Activated B cell treated with CpG ODN at 0.5 μM for 24 hours (primary cell): ENCODE measurements at places on chromosomes 5 and 9.

- peaks cover 7% of the 10 kb centered on the region for H3K4me1 ChIP-seq
- DNase-seq: no peak
- no peaks in the 10 kb centered on the region for H3K36me3 ChIP-seq
- H3K27ac ChIP-seq: no peak overlapping the region
Measured at GRCh38 chr5:142924135-142924883, 154.1 kb downstream of the ARHGAP26 start.

DNA sequence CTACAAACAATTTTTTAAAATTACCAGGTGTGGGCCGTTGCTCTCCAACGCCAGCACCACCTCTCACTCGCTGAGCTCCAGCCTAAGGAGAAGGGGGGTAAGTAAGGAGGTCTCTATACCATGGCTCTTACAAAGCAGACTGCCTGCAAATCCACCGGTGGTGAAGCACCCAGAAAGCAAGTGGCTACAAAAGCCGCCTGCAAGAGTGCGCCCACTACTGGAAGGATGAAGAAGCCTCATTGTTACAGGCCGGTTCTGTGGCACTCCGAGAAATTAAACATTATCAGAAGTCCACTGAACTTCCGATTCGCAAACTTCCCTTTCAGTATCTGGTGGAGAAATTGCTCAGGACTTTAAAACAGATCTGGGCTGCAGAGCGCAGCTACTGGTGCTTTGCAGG lies 46.0 kb downstream of the CDO1 start:
- peaks cover 4% of the 10 kb centered on the region for H3K4me1 ChIP-seq
- peaks cover 4% of the 10 kb centered on the region for H3K27me3 ChIP-seq
- no peak for DNase-seq
- H3K36me3 ChIP-seq: no peaks in the 10 kb centered on the region
- H3K4me3 ChIP-seq: no peak overlapping the region

GRCh38 chr9:126407114-126407870 lies 80.7 kb downstream of the MVB12B start:
- H3K36me3 ChIP-seq: no peaks in the 10 kb centered on the region
- H3K27ac ChIP-seq: no peak overlapping the region
- peaks cover 23% of the 10 kb centered on the region for H3K4me1 ChIP-seq
- H3K27me3 ChIP-seq: no peaks in the 10 kb centered on the region
- H3K4me3 ChIP-seq: no peak overlapping the region

DNA sequence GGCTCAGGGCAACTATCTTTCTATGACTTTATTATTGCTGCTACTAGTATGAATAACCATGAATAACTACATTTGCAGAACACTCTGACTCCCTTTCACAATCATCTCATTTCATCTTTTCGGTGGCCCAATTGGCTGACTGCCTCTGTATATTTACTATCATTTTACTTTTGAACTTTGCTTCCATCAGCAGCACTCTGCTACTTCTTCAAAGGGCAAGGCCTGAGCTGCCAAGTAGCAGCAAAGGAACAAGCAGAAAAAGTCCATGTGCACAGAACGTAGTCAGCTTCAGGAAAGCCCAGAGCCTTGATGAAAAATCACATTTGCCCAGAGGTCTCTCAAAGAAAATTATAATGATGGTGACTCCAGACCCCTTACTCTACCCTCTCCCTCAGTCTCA lies 214.5 kb upstream of the PUM3 start:
- H3K4me3 ChIP-seq: no peak overlapping the region
- H3K27me3 ChIP-seq: no peaks in the 10 kb centered on the region
- no peak for DNase-seq
- no peaks in the 10 kb centered on the region for H3K36me3 ChIP-seq

- peaks cover 3% of the 10 kb centered on the region for H3K4me1 ChIP-seq
- H3K4me3 ChIP-seq: no peak overlapping the region
- peaks cover 17% of the 10 kb centered on the region for H3K27me3 ChIP-seq
- H3K27ac ChIP-seq: no peak overlapping the region
- H3K36me3 ChIP-seq: no peaks in the 10 kb centered on the region
Measured at GRCh38 chr9:14748373-14748772, 25.8 kb upstream of the CER1 start.
